ENCODE measurements at places on chromosomes 11 and 22.

DNA sequence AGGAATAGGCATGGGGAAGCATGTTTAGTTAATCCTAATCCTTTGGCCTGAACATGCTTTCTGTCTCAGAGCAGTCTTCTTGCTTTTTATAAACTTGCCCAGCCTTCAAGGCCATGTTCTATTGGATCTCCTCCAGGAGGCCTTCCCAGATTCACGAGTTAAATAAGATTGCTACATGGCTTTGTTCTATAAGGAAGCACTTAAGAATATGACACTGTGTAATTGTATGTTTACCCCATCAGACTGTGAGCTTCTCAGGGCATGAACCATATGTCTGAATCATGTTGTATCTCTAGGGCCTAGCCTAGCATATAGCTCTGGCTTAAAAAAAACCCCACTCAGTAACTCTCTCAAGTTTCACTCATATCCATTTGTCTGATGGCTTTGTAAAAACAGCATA, 26.4 kb upstream of the UCP3 start:
- no peak for DNase-seq

- no peak for DNase-seq
Observed at GRCh38 chr11:100928426-100928825, 201.2 kb downstream of the PGR start.

- DNase-seq, result no peak
Observed at GRCh38 chr11:117569911-117570310, 227.1 kb downstream of the DSCAML1 start.

- no peak for DNase-seq
Observed at GRCh38 chr22:44930016-44930710, 79.6 kb downstream of the PHF21B start.

DNA sequence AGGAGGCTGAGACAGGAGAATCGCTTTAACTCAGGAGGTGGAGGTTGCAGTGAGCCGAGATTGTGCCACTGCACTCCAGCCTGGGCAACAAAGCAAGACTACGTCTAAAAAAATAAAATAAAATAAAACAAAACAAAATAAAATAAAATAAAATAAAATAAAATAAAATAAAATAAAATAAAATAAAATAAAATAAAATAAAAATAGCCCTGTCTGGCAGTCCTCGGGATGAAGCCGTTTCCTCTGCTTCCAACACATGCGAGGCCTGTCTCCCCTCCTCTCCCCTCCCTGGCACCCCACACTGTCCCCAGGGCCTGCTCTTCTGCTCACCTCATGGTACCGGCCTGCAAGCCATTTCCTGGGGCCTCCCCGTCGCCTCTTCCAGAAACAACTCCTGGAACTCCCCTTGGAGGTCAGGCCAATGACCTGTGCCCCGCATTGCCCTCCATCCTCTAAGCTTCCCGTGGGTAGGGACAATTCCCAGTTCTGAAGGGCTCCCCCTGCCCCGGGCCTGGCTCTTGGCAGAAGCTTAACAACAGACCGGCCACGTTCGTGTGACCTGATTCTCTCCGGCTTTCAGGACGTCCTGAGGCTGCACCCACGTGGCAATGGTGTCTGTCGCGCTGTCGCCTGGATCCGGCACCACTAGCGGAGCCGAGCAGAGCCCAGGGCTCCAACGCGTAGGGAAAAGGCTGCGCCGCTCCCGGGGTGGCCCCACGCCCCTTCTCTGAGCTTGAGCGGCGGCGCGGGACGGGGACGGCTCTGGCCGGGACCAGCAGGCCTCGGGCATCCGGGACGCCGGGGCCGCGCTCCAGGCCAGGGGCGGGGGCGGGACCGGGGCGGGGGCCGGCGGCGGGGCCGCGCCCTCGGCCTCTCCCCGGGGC, 456 bp upstream of the PARVB start:
- peak; percentile 66 for DNase-seq

All from hematopoietic multipotent progenitor cell treated with erythropoietin and hydrocortisone succinate and interleukin-3 and kit ligand, for 6 days (in vitro differentiated cells).